ENCODE measurements at places on chromosomes 3 and 15.

GRCh38 chr3:28906561-28907310, 374.1 kb upstream of the RBMS3 start:
- DNase-seq, result no peak

- DNase-seq, result no peak
Measured at GRCh38 chr3:69329892-69330291, 56.0 kb downstream of the FRMD4B start.

DNA sequence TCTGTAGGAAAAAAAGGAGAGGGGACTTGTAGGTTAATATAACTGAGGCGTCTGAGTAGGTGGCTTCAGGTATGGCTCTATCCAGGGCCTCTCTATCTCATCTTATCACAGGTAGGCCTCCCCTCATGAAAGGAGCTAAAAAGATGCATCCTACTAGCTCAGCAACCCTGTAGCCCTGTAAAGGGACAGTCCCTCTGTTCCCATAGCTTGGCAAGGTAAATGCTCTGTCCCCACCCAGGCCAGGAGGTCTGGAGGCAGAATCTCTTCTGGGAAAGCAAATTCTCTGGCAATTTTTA, 135.2 kb downstream of the CHSY1 start:
- DNase-seq, result no peak

GRCh38 chr3:113255100-113255853, 43.9 kb downstream of the BOC start:
- DNase-seq, result no peak

DNA sequence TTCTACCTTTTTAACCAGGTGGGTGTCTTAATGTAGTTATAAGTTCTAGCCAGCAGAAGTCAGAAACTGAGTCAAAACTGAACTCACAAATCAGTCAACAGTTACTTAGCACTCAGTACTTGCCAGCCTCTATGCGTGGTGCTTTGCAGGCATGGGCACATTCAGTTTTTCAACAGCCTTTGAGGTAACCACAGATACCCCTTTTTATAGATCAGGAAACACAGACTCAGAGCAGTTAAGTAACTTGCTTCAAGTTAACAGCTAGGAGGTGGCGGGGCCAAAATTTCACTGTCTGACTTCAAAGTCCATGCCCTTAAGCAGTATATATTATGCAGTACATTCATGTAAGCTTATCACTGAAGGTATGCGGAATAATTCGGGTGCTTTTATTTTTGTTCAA, 139.4 kb downstream of the FHIT start:
- no peak for DNase-seq

Measured in CD4-positive, alpha-beta T cell (primary cell).